Activated T-helper 1 cell treated with anti-CD3 and anti-CD28 coated beads, Interleukin-2, amount 50 U/mL, for 16 hours (primary cell): ENCODE measurements at places on chromosomes 7 and 10.

- DNase-seq = no peak
Observed at GRCh38 chr10:77638321-77639101, 903 bp upstream of the KCNMA1 start.

GRCh38 chr10:120387326-120387725 is 69.7 kb upstream of the PLPP4 start:
- no peak for DNase-seq

DNA sequence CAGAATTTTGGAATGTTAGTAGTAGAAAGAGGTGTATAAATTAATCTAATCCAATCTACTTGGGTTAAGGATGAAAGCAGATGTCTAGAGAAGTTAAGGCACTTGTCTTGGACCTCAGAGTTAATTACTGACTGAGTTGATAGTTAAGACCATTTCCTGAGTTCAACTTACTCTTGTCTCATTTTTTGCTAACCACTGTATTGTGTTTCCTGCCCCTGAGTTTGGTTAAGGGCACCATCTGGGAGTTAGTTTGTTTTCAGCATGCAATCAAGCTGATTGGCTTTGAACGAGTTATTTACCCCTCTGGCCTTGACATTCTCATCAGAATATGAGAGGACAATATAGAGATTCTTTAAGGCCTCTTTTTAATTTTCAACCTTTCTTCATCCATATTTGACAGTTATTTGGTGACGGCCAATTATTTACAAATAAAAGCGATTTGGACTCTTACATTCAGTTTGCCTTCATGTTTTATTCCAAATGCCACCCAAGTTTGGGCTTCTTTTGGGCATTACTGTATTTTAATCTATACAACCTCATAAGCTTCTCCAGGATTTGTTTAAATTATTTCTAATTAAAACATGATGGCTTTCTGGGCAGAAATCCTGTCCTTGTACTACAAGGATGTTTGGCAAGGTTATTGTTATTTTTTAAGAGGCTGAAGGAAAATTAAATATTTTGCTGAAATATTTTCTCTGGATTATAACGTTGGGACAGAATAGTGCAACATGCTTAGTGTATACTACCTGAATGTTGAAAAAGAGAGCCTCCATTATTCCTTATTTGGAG is 225.0 kb downstream of the CACNB2 start:
- DNase-seq = no peak

DNA sequence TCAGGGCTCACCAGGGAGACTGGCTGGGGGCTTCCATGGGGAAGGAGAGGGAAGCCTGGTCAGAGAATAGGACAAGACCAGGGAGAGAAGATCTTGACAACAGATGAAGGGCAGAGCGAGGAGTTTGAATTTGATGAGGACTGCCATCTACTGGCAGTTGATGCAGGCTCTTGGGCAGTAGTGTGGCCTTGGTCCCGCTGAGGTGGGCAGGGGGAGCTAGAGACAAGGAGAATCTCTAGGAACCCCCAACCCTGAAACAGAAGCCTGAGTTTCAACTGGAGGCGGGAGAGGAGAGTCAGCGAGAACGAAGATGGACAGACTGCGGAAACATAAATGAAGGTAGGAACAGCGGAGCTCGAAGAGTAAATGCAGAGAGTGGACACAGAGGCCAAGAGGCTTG is 81.0 kb downstream of the PPP1R3C start:
- DNase-seq = no peak

DNA sequence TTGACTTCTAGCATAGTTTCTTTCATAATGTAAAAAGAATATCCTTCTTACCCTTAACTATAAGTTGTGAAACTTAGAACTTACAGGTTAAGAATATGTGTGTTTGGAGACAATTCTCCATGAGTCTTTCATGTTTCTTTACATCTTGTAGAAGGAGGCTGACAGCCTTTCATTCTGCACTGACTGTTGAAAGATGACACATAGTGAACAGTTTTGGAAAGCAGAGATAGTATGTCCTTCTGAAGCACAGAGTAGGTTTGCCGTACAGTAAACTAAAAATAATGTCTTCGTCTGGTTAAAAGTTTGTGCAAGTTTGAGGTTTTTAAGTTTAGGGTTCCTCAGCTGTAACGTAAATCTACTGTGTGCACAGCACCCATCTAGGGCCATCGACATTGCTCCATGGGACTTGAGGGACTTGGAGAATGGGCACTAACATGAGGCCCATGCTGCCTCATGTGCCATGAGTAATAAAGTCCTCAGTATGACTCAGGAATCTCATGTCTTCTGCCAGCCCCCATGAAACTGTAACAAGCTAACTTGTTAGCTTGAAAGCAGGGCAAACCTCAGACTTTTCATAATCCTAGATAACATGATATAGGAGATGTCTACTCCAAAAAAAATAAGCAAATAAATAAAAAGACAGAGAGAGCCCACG is 24.5 kb upstream of the ELAPOR2 start:
- no peak for DNase-seq

GRCh38 chr7:17521437-17521836 is 223.0 kb downstream of the AHR start:
- DNase-seq = no peak

DNA sequence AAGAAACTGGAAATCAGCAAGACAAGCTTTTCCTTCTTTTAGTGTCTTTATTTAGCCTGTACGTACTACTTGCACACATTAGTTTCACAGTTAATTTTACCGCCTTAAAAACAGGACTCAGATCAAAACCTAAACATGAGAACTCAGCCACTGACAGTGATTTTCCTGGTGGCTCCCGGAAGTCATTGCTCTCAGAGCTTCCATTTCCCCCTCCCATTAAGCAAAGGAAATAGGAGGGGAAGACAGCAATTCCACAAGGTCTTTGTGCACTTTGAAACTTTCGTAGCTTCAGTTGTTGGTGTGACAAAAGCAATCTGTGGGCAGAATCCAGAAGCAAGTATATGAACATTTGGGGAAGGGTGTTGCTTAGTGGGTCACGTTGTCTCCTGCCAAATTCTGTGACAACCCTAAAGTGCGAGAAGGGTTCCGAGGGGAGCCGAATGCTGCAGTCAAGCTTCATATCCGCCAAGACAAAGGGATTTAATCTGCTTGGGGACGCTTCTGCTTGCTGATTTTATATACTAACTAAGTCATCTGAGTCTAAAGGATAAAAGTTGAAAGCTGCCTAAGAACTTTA is 30.4 kb downstream of the FAM53B start:
- no peak for DNase-seq

- no peak for DNase-seq
Observed at GRCh38 chr7:770741-771166, 43.7 kb upstream of the PRKAR1B start.

- no peak for DNase-seq
Observed at GRCh38 chr7:106534271-106534846, 126.6 kb downstream of the CCDC71L start.

DNA sequence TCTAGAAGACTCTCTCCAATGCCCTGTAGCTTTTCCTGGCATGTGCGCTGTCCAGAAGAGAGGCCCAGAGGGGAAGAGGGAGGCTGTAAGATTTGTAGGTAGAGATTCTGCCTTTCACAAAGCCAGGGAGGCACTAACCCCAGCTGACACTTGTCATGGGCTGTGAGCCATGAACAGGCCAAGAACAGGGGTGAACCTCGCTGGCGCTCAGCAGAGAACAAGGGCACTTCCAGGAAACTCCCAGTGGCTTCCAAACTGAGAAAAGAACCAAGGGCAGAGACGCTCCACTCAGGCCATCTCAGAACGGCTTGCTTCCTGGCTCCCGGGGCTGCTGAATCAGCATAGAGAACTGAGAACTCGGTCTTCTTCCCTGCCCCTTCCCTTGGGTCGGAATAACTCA is 257.8 kb upstream of the ZNF32 start:
- DNase-seq = no peak

- DNase-seq = peak; percentile 60
Observed at GRCh38 chr7:73734619-73735527, 3.7 kb downstream of the ABHD11 start.

DNA sequence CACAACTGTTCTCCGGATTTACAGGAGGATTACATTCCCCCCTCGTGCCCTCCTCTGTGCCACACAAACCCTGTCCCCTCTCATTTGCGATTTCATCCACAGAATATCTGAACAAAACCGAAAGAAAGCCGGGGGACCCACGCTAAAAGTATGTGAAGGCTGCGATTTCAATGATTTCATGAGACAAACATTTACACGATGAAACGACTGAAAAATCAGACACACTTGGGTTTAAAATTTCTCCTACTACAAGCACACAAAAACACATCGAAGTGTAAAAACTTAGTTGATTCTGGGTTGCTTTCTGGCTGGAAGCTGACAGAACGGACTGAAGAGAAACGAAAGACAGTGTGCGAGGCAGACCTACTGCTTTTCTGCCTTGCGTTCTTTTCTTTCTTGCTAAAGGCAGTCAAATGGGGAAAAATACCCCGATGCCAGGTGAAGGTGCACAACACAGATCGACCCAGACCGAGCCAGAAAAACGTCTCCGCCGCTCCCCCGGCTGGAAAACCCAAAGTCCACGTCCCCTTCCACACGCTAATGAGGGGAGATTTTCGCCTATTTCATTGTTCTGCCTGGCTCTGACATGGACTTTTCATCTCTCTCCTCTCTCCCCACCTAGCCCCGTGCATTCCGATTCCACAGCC is 1.2 kb downstream of the HIPK2 start:
- no peak for DNase-seq

DNA sequence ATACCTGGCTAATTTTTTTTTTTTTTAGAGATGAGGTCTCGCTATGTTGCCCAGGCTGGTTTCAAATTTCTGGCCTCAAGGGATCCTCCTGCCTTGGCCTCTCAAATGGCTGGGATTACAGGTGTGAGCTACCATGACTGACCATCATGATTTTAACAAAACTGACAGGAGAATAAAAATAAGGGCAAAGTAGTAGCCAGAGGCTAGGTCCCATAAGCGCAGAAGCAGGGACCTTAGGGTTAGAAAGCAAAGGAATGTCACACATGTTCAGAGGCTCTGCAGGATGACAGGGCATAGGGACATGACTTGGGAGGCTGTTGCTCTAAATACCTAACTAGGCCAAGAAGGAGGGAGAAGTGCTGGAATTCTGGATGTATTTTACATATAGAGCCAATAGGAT is 5.1 kb upstream of the LIMK1 start:
- no peak for DNase-seq

GRCh38 chr7:143303733-143304132 is 12.2 kb upstream of the CLCN1 start:
- no peak for DNase-seq

- no peak for DNase-seq
Observed at GRCh38 chr7:129083525-129083924, 28.6 kb upstream of the TNPO3 start.

GRCh38 chr7:129354428-129355157 is 79.6 kb upstream of the STRIP2 start:
- no peak for DNase-seq

GRCh38 chr7:30771880-30772425 is 736 bp downstream of the MINDY4 start:
- no peak for DNase-seq

GRCh38 chr7:28718545-28718944 is 239.6 kb downstream of the TRIL start:
- DNase-seq = no peak

DNA sequence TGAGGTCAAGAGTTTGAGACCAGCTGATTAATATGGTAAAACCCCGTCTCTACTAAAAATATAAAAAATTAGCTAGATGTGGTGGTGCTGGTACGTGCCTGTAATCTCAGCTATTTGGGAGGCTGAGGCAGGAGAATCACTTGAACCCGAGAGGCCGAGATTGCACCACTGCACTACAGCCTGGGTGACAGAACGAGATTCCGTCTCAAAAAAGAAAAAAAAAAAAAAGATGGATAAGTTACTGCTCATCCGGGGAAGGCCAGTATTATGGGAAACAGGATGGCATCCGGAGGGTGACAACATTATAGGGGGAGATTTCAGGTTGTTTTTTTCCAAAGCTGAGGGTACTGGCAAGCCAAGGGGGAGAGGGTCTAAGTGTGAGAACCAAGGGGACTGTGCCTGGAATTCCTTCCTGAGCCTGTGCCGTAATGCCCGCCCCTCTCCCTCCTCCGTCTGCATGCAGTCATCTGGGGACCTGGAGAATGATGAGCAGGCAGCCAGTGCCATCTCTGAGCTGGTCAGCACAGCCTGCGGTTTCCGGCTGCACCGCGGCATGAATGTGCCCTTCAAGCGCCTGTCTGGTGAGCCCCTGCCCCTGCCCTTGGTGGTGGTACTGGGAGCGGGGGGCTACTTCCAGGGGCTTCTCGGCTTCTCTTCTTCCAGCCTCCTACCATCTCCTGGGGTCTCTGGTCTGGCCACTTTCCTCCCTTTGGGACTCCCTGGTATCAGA is 4.4 kb downstream of the LAMTOR4 start:
- no peak for DNase-seq

DNA sequence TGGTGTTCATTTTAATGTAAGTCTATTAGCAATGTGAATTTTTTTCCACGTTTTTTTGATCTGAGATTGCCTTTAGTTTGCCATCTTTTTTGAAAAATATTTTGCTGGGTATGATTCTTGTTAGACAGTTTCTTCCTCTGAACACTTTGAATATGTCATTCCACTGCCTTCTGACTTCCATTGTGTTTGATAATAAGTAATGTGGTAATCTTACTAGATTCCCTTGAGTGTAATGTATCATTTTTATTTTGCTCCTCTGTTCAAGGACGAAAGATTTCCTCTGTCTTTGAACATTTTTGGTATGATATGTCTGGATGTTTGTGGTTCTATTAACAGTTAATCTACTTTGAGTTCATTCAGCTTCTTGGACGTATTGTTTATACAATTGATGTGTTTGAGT is 371.4 kb downstream of the SUGCT start:
- no peak for DNase-seq

GRCh38 chr10:43218206-43218950 is 48.5 kb downstream of the RASGEF1A start:
- DNase-seq = no peak

- no peak for DNase-seq
Observed at GRCh38 chr10:77110757-77111156, 526.9 kb downstream of the KCNMA1 start.

DNA sequence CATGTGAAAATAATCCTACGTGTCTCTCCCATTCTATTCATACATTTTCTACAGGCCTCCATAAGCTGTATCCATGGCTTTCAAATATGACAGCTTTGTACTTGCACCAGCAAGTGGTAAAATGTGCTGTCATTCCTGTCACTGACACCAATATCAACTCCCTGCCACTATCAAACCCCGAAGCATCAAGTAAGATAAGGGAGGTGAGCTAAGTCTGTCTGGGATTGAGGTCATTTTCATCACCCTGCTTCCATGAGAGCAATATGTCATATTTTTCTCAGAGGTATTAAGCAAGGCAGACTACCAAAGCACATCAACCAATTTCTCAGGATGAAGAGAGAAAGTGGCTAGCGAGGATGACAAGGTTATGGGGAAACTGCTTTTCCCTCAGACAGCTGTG is 11.1 kb downstream of the GPR22 start:
- DNase-seq = no peak

GRCh38 chr7:47179812-47180515 is 401.9 kb downstream of the TNS3 start:
- DNase-seq = no peak

DNA sequence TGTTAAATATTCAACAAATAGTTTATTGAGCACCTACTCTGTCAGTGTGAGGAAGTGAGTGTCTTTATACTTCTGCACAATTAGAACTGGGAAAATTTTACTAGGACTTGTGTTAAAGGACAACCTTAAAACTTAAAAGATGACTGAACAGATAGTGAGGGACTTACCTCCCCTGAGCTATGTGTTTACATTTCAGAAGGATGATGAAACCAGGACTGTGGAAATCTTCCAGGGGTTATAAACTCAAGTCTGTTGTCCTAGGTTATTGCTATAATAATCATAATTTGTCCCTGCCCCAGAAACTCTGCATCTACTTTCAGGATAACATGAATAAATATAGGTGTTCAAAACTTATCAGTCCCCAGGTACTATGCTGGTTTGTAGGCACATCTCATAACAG is 261.0 kb upstream of the MKLN1 start:
- no peak for DNase-seq

- no peak for DNase-seq
Observed at GRCh38 chr10:13750299-13751190, 163.8 kb downstream of the PRPF18 start.
